ENCODE measurements at places on chromosomes 11 and 22.

- DNase-seq = no peak
Observed at GRCh38 chr11:29251738-29252137, 765.1 kb downstream of the KCNA4 start.

GRCh38 chr22:50399751-50400331 is 56.7 kb downstream of the PPP6R2 start:
- no peak for DNase-seq

DNA sequence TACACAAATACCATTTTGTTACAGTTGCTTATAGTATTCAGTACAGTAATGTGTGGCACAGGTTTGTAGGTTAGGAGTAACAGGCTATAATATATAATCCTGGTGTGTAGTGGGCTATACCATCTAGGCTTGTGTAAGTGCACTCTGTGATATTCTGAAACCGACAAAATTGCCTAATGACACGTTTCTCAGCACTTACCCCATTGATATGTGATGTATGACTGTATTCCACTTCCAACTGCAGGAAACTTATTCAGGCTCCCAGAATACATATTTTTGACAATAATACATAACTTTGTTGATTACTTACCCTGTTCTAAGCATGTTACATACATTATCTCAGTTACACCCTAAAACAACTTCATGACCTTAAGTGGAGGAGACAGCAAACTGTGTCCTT is 5.1 kb upstream of the PICALM start:
- no peak for DNase-seq

- DNase-seq = no peak
Observed at GRCh38 chr11:41320653-41321052, 138.8 kb downstream of the LRRC4C start.

DNA sequence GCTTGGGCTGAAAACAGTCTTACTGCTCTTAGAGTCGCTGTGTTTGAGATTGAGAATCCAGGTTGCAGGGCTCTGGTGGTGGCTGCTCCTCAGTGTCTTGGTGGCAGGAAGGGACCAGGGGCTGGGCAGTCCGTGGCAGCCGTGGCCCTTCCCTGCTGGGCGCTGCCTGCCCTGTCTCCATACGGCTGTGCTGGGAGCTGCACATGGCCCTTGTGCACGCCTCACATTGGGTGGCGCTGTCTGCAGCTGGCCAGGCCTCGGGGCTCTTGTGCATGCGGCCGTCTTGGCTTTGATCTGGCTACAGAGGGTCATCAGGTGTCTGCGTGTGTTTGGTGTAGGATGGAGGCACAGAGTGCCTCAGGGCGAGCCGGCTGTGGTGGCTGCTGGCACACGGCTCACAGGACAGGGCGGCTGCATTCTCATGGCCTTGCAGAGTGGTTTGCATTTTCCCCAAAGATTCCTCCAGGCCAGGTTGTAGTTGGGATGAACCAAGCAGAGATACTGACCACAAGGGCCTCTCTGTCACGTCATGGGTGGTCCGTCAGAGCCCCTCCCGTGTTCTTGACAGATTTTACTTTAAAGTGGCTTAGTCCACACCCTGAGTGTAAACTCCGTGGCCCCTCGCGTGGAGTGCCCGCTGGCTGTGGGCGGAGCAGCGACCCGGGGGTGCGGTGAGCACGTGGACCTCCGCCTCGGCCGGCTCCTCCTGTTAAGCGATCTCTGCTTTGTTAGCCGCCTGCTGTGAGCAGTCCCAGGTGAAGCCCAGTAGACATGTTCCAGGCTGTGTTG is 34.7 kb downstream of the MUC6 start:
- DNase-seq = no peak

- DNase-seq = no peak
Observed at GRCh38 chr11:46892109-46892508, 26.2 kb downstream of the LRP4 start.

DNA sequence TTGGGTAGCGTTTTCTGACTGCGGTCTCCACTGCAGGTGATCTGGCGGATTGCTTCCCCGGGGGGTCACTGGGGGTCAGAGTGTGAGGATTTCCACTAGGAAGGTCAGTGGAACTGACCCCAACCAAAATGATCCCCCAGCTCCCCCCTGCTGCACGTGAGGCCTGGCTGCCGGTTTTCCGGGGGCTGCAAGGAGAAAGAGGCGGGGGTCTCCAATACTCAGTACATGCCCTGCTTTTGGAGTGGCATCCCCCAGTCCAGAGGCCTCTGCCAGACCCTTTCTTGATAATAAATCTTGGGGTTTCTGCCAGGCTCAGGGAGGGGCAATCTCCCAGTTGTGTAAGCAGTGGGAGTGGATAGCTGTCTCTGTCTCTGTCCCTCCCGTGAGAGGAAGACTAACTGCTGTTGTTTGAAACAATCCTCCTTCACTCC is 71.5 kb upstream of the RTL6 start:
- DNase-seq = no peak

DNA sequence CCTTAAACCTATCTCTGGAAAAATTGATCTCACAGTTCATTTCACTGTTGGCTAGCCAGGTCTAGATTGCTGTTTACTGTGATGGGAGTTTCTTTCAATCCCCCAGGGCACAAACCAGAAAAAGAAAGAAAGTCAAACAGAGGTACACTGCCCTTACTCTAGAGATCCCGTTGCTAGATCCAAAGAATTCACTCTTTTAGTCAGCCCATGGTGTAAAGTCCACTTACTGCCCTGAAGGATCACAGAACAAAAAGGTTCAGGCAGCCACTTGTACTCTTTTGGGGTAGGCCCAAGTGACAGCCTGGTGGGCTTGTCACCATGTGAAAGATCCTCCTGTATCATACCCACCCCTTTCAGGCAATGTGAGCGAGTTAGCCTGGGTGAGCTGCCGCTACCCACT is 162.6 kb upstream of the CCDC179 start:
- no peak for DNase-seq

- DNase-seq = no peak
Observed at GRCh38 chr11:67082071-67082791, 25.6 kb downstream of the RHOD start.

DNA sequence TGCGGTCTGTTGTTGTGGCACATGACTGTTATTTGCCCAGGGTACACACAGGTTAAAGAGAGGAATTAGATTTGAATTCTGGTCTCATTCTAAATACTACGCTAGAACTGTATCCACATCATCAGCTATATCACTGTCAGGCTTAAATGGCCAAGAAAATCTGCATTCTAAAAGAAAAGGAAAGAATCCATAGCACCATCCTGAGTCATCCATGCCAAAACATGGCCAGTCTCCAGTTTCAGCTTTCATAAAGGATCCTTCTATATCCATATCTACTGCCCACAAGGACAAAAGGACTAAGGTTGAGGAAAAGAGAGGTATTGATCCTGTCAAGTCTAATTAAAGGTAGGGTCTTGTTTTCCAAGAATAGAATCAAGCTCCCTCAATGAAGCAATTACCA is 73.6 kb upstream of the GDPD4 start:
- no peak for DNase-seq

DNA sequence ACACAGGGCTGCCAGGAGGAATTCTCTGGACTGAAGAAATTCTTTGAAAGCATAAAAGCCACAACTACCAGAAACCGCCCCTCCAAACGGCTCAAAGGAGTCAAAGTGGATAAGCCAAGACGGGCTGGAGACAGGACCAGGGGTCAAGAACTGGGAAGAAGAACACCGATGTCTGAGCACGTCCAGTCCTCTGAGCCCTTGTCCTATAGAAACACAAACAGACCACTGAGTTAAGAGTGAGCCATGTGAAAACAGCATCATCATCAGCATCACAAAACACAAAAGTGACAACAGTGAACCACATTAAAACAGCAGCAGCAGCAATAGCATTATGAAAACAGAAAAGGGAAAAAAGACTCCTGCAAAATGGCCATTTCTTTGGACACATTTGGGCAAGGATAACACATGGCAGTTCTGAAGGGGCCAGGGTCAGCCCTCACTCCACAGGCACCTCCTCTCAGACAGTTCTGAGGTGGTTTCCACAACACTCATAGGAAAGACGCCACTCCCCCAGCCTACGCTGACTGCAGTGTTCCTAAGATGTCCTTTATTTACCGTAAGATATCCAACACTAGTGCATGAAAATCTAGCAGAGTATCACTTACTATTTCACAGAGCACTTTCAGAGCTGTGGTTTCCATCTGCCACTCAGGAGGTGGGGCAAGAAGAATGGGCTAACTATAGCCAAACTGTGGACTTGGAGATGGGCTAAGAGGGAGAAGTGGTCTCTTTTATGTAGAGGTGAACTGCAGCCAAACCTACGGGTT is 28.6 kb upstream of the YPEL1 start:
- DNase-seq = peak; percentile 13

- DNase-seq = peak; percentile 25
Observed at GRCh38 chr11:69711822-69712801, 8.3 kb upstream of the FGF19 start.

- DNase-seq = no peak
Observed at GRCh38 chr11:11027288-11027687, 169.4 kb upstream of the ZBED5 start.

- peak; percentile 69 for DNase-seq
Observed at GRCh38 chr11:133966921-133967598, 10.3 kb upstream of the IGSF9B start.

DNA sequence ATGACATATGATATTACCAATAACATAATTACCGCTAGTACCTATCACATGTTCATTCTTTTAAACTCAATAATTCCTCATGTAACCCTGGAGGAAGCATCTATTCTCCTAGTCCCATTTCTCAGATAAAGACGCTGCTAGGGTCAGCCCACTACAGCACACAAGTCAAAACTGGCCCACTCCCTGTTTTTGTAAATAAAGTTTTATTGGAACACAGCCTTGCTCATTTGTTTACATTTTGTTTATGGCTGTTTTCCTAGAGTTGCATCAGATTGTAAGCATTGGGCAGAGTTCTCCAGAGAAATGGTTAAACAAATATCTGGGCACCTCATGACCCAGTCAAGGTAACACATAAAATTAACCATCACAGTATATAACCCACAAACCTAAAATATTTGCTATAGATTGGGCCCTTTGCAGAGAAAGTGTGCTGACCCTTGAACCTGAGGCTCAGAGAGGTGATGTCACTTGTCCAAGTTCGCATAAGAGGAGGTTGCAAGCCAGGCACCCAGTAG is 36.8 kb downstream of the MN1 start:
- no peak for DNase-seq

DNA sequence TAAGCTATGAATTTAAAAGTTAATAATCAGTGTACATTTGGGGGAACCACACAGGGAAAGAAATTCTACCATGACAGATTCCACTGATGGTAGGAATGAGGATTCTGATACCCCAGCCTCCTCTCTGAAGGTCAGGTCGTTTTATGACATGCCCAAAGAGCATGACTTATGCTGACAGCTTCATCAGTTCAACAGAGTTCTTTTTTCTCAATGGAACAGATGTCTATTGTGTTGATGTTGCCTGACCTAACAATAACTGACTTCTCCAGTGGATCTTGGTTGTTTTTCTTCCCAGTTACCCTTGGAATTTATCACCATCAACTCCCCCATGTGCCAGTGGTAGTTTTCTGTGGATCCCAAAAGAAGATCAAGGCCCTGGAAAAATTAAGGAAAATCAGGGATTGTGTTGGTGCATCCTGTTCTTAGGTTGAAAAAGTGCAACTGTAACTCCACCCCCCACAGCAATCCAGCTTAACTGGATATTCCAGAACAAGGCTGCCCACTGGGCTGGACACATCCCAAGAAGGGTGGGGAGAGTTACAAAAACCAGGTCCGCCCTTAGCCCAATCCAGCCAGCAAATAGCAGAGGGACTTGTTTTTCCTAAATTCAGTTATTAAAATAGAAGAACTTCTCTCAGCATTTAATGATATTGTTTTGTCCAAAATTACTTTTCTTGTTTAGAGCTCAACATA is 31.5 kb upstream of the CAT start:
- DNase-seq = no peak

- no peak for DNase-seq
Observed at GRCh38 chr11:74485868-74486267, 7.7 kb downstream of the LIPT2 start.

- no peak for DNase-seq
Observed at GRCh38 chr11:10122326-10123197, 171.5 kb downstream of the SBF2 start.

DNA sequence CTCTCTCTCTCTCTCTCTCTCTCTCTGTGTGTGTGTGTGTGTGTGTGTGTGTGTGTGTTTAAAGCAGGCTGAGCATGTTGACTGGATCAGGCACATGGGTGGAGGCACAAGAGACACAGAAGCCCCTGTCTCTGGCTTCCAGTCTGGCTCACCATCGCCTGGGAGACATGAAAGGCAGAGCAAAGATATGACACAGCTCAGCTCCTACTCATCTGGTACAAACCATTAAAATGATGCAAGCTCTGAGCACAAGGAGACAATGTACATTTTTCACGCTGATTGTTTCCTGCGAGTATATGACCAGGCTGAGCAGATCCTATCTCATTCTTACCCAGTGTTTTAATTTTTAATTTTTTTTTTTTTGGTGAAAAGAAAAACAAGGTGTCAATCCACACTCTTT is 9.5 kb downstream of the SLC6A5 start:
- DNase-seq = no peak

GRCh38 chr22:45671783-45672563 is at the start of gene ATXN10:
Gene ATXN10 (plus strand): TSS chr22:45671834. CDS start chr22:45672064, 230 bp downstream.
- peak; percentile 64 for DNase-seq

- no peak for DNase-seq
Observed at GRCh38 chr11:65448418-65449105, 26.0 kb downstream of the NEAT1 start.

- no peak for DNase-seq
Observed at GRCh38 chr11:37409124-37409523, 811.1 kb upstream of the RAG2 start.

DNA sequence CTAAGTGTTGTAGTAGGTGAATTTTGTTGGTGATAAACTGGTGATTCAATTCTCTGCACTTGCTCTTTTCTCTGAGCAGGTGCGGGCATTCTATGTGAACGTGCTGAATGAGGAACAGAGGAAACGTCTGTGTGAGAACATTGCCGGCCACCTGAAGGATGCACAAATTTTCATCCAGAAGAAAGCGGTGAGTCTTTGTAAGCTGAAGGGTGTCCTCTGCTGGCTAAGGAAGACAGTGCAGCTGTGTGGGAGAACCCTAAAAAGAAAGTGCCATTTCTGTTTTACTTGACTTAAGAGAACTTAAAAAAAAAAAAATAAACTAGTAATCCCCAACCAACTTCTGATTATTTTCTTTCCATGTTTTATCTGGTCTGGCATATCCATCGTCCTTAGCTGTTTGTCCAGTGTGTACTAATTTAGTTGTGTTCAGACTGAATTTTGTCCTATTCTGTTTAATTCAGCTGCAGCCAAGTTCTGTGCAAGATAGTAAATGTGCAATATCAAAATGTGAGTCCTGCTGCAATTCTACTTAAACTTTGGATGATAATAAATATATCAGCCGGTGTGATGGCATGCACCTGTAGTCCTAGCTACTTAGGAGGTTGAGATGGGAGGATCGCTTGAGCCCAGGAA is 29.6 kb downstream of the CAT start:
- peak; percentile 34 for DNase-seq

GRCh38 chr11:46452918-46453517 is 61.4 kb upstream of the CHRM4 start:
- DNase-seq = no peak

Measured in stimulated activated CD4-positive, alpha-beta T cell treated with anti-CD3 and anti-CD28 coated beads, Interleukin-1b, Interleukin-23, amount 100 ng/mL, for 48 hours (primary cell).